Ovary (tissue), 10 donors: ENCODE measurements at places on chromosomes 2 and 18. TPM values are rescaled to one million over a fixed set of nuclear protein-coding genes. Genes with fewer than 3 reads are reported as not detected.

The CDH7 gene
- not detected for total RNA-seq

DNA sequence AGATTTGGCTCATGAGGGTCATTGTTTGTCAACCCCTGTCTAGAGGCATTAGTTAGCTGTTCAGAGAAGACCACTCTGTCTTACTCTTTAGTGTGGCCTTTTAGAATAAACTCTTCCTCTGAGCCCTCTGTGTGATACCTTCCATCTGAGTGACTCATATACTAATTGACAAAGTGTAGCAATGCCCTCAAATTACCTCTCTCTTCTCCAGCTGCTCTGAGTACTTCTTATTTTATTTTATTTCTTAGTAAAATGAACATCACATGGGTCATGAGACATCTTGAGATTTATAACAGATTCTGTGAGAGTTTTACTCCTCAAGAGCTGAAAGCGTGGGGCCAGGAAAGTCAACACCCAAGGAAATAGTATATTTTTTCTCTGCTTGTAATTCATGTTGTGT, 67.4 kb downstream of the KCTD18 start:
- DNase-seq: no peak

DNA sequence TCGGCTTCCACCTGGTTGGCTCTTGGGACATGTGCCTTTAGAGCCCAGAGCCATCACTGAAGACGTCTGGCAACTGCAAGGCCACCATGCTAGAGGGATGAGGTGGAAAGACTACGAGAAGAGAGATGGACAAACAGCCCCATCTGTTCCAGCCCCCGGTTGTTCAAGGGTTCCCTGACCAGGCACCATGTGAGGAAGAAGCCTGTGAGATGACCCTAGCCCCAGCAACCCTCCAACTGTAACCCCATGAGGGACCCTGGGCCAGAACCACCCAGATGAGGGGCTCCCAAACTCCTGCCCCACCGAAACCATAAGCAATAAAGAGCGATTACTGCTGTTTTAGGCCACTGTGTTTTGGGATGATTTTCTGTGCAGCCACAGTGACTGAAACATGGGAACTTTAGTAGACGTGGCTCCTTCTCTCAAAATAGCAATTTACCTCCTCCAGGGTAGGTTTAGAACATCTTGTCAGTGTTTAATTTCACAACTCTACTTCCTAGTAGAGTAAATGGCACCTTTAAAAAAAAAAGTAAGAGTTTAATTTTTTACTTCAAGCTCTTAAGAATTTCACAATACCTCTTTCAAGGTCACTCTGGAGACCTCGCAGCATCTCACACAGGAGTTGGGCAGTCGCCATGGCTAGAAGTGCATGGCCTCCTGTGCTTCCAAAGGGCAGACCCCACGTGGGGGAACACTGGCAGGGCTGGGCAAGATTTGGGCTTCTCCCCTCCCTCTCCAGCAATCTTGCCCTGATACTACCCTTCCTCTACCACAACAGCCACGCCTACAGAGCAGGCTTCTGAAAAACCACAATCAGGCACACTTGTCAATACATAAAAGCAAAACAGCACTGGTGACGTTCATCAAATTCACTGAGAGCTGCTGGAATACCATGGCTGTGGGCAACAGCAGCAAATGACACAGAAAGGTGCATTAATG, 48.8 kb downstream of the TMEM163 start:
- peak; percentile 86 for DNase-seq

DNA sequence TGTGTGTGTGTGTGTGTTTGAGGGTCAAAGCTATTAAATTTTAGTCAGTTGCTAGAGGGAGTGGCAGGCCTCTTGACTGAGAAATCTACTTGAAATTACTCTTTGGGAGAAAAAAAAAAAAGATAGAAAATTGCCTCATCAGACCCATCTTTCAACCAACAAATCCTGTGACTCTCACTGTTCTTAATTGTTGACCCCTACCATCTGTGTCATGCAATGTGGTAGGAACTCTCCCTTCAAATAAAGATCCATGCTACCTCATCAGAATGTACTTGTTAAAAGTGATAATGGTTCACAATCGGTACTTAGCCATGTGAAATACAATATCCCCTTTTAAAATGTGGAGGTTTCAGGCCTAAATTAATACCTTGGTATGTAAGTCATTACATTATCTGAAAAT, 670.8 kb upstream of the FANCL start:
- no peak for DNase-seq

The RASGRP3 gene
- total RNA-seq: 1.9 TPM

GRCh38 chr18:48517048-48517447, 21.8 kb upstream of the CTIF start:
- DNase-seq: no peak

- no peak for DNase-seq
These were observed 68.4 kb upstream of the CDCA7 start for GRCh38 chr2:173286153-173286809.

DNA sequence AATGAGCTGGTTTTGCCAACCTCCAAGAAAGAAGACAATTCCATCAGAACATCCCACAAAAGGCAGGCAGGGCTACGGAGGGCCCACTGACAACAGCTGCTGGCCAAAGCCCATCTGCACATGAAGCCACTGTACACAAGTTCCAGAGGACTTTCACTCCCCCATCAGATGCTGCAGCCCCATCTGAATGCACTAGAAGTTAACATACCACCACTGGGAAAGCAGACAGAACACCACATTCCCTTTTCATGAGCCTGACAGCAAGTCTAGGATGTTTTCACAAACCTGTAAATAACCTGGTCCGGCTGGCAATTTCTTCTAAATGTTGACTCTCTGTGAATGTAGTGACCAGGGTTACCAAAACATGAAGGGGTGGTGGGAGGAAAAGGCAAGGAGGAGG, 41.5 kb downstream of the CCBE1 start:
- DNase-seq: no peak

- no peak for DNase-seq
These were observed 151.2 kb upstream of the MMADHC start for GRCh38 chr2:149738767-149739166.

DNA sequence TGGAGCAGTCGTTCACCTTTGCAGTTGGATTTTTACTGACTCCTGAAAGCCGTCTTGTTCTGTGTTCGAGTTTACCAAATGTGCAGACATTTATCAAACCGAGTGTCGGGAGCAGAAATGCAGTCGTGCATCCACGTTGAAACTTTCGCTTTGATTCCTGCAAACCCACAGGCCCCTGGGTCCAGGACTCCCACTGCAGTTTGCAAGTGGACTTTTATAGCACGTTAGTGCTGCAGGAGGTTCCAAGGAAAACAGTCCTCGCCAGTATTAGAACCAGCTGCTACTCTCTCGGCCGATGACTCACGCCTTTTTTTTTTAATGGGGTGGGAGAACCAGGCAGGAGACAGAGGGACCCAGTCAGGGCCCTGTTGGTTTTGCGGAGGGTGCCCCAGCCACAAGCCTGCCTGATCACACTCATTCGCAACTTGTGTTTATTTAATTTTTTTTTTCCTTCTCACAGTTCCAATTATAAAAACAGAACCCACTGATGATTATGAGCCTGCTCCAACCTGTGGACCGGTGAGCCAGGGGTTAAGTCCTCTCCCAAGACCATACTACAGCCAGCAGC, 90.1 kb downstream of the NFATC1 start:
- no peak for DNase-seq

- DNase-seq: no peak
These were observed 323.9 kb downstream of the XIRP2 start for GRCh38 chr2:167212014-167212648.

The BCL2 gene
- 43.9 TPM for total RNA-seq

DNA sequence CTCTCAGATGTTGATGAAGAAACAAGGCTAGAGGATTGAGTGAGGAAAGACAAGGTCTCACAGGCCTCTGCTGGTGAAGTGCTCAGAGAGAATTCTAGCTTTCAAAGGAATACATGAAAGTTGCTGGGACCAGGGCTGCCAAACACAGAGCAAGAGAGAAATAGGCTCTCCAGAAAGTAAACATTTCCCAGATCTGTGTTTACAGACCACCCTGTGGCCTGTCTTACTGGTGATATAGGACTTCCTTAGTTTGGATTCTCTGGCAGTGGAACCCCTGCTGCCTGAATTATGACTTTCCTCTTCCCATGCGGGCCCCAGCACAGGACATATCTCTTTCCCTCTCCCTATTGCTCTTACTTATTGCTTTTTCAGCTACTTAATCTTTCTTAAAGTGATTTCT, 64.5 kb downstream of the TACR1 start:
- no peak for DNase-seq

DNA sequence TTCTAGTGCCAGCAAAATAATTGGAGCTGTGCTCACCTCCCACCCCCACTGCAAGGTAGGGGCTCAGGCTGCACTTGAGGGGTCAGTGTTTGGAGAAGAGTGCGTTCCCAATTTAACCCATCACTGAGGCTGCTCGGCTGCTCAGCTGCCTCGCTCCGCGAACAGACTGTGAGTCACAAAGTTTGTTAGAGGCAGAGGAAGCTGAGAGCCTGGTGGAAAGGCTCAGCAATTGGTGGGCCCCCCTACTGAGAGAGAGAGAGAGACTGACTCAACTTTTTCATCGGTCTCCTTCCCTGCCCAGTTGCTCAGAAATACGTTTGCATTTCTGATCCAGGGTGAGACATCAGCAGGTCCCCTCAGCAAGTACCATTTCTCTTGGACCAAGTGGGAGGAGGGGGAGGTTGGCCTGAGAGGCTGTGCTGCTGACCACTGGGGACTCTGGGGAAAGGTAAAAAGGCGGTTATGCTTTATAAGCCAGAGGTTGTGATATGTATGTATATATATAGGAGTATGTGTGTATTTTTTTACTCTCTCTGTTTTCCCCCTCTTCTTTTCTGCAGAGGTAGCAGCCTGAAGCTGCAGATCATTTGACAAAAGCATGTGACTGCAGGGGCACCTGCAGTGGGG, 1.5 kb downstream of the EFR3B start:
- no peak for DNase-seq

DNA sequence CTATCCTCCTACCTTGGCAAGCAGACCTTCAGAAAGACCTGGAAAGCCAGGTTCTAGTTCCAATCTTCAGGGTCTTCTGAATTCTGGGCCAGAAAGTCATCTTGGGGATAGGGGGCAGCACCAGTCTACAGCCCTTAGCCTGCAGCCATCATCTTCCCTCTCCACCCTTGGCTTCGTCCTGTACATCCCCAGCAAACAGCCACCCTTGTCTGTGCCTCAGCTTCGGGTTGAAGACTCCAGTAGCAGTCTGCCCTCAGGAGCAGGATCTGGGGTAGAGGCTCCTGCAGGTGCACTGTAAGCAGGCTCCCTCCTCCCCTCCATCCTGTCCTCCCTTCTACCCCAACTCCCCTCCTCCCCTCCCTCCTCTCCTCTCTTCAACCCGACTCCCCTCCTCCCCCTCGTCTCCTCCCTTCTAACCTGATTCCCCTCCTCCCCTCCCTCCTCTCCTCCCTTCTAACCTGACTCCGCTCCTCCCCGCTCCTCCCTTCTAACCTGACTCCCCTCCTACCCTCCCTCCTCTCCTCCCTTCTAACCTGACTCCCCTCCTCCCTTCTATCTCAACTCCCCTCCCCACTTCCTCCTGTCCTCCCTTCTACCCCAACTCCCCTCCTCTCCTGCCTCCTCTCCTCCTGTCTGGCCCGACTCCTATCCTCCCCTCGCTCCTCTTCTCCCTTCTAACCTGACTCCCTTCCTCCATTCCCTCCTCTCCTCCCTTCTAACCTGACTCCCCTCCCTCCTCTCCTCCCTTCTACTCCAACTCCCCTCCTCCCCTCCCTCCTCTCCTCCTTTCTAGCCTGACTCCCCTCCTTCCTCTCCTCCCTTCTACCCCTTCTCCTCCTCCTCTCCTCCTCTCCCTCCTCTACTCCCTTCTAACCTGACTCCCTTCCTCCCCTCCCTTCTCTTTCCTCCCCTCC, 90.1 kb upstream of the SMAD2 start:
- peak; percentile 2 for DNase-seq

The DLX2 gene
- total RNA-seq: not detected

GRCh38 chr18:54845787-54846186, 17.5 kb downstream of the RAB27B start:
- no peak for DNase-seq

The RGPD8 gene
- total RNA-seq: 12.7 TPM

The OTOF gene
- 0.15 TPM for total RNA-seq

DNA sequence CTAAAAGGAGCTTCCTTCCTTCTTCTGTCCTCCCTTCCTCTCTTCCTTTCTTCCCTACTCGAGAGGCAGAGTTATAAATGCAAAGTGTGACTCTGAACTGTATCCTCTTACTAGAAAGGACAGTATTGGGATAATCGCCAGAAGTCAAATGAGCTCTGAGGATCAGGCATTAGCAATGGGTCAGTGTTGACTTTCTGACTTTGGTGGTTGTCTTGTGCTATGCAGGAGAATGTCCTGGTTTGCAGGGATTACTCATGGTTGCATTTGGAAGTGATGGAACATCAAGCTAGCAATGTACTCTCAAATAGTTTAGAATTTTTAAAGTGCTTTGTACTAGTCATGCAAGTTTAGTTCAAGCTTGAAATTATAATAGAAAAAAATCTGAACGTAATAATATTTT, 115.6 kb downstream of the TXNL1 start:
- no peak for DNase-seq

- DNase-seq: no peak
These were observed 6.3 kb upstream of the NEU4 start for GRCh38 chr2:241802421-241803318.

DNA sequence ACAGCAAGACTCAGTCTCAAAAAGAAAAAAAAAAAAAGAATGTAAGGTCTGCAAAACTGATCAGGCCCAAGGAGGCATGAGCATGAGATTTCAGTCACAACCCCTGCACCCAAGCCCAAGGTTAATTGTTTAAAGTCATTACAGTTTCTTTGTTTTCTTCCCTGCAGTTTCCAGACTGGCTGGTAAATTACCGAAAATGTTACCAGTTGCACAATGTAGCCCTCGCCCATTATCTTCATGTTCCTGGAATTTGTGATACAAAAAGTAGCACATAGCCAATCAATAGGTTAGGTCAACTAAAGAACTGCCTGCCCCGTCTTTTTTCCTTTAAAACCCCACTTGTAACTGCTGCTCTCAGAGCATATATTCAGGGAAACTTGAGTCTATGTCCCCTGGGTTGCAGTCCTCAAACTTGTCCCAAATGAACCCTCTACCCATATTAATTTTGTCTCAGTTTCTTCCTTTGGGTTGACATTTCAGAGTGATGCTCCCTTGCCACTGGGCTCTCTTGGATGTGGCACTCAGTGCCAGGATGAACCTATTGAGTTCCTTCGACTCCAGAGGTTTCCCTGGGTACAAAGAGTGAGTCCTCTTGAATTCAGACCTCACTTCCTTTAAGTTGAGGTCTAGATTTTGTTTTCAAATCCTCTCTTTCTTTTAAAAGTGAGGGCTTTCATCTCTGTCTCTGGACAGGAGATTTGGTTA, 216.2 kb upstream of the HS6ST1 start:
- no peak for DNase-seq

The NFU1 gene
- 53.8 TPM for total RNA-seq
